ENCODE measurements at places on chromosomes 3 and 15.

DNA sequence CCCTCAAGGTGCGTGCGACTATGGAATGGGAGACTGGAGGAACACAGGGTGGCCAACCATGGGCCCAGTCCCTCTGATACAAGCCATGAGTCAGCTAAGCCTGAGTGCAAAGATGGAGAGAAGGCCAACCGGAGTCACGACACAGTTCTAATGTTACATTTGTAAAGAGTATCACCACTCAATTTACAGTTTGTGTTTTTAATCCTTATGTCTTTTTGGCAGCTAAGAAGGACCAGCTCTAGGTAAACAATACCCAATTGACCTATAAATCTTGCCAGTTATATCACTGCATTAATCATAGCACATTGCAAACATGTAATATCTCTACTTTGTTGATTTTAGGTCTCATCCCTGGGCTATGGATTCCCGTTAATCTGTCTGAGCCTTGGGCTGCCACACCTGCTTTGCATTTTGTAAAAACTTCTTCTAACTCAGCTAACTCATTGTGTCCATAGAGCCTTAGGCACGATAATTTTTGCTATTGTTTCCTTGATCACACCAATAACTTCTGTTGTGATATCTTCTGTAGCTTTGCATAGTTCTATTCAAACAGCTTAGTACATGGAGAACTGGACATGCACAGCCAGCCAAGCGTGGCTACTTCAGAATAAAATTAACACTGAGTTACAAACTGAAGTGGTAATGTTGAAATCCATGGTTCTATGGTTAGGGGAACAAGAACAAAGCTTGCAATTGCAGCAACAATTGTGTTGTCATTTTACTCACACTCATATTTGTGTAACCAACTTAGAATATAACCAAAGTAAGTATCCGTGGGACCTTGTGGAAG is 50.3 kb downstream of the LSM3 start:
- DNase-seq = no peak

DNA sequence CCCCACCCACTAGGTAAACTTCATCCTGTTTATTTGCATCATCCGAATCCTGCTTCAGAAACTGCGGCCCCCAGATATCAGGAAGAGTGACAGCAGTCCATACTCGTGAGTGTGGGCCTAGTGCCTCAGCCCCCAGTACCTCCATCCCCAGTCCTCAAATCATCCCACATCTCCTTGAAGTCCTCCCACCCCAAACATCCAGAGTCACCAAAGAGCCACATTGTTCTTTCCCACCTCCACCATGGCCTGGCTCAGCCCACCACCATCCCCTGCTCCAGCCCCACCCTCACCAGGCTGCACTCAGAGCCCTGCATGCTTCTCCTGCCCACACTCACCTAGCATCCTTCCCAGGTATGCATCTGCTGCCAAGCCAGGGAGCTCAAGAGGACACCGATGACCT is 29.8 kb downstream of the VIPR1 start:
- no peak for DNase-seq

GRCh38 chr3:80496452-80496851 is 728.7 kb upstream of the ROBO1 start:
- no peak for DNase-seq

DNA sequence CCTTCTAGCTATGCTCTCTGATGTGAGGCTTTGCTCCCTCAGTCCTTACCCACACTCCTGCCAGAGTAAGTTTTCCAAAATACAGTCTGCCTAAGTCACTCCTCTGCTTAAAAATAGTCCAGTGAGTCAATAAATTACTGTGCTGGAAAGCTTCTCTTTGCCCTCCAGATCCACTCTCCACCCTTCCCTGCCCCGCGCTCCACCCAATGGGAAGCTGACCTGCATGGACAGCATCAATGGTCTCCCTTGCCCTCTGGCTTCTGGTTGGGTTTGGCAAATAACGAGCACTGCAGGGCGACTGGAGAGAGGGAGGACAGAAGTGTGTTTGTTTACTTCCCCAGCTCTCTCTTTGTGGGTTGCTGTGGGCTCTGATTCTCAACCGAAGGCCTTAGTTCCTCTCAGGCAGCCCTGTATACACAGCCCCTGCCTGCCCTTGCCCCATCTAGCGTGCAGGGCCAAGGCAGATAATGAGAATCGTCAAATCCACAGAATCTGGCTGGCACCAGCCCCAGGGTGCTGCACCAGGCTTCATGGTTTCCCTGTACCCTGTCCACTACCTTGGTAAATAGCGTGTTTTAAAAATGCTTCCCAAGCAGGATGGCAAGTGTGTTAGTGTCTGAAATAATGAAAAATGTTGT is 110.4 kb downstream of the ADAMTSL3 start:
- DNase-seq = no peak

- no peak for DNase-seq
Observed at GRCh38 chr3:114571363-114571762, 277.5 kb downstream of the TIGIT start.

GRCh38 chr3:193096076-193096475 is 144.9 kb upstream of the PLAAT1 start:
- DNase-seq = no peak

DNA sequence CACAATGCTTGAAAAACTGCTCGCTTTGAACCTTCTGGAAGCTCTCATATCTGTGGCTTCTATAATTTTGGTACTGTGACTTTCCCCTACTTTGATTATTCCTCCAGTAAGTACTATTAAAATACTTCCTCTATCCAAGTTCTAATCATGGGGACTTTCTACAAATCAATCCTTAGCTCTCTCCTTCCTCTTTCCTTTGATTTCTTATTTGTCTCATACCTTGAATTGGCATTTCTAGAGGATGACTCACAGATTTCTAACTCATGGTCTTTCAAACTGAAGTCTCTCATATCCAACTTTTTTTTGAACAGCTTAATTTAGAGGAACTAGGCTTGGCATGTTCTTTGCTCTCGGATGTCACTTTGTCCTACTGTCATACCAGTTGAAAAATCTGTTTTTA is 241.8 kb downstream of the TBC1D5 start:
- no peak for DNase-seq

GRCh38 chr15:51126842-51127241 is 32.1 kb upstream of the TNFAIP8L3 start:
- no peak for DNase-seq

All from NCI-H774 (cell line).